GDM1 (cell line): ENCODE measurements at places on chromosomes 11 and 22.

- no peak for DNase-seq
Observed at GRCh38 chr11:8756201-8756600, 73.6 kb downstream of the RPL27A start.

DNA sequence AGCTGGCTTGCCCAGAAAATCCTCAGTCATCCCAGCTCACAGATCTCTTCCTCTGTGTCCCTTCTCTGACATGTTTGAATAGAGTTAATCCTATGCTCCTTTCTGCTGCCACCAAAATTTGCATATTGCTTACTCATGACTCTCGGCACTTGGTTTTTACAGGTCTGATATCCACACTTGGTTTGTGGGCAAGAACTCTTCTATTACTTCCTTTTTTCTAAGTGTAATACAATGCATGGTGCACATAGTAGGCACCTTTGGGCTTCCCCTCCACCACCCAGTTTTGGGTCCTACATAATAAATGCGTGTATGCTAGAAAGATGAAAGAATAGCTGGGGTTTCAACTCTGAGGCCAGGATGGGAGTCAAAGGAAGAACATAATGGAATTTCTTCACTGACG lies 69.7 kb upstream of the GRK3 start:
- peak; percentile 18 for DNase-seq

DNA sequence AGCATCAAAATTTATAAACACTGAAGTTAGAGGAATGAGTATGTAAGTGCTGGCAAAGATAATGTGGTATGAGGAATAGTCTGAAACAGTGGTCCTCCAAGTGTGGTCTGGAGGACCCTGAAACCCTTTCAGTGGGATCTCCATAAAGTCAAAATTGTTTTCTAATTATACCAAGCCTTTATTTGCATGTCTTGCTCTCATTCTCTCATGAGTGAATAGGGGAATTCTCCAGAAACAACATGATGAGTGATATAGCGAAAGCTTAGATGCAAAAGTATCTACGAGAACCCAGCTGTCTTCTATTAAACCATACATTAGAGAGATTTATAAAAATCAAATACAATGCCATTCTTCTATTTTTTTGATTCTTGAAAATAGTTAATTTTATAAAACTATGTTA lies 145.0 kb upstream of the RAG2 start:
- no peak for DNase-seq

DNA sequence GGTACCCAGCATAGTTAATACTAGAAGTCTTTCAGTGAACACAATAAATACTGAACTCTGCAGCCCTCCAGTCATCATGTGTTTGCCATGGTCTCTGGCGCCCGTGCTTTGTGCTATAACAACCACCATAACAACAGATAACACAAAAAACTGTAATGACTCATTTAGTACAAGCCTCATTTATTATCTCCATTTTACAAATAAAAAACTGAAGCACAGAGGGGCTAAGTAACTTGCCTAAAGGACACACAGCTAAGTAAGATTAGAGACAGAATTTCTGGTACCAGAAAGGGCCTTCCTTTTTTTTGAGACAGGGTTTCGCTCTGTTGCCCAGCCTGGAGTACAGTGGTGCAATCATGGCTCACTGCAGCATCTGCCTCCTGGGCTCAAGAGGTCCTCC lies 19.5 kb downstream of the RBFOX2 start:
- no peak for DNase-seq

DNA sequence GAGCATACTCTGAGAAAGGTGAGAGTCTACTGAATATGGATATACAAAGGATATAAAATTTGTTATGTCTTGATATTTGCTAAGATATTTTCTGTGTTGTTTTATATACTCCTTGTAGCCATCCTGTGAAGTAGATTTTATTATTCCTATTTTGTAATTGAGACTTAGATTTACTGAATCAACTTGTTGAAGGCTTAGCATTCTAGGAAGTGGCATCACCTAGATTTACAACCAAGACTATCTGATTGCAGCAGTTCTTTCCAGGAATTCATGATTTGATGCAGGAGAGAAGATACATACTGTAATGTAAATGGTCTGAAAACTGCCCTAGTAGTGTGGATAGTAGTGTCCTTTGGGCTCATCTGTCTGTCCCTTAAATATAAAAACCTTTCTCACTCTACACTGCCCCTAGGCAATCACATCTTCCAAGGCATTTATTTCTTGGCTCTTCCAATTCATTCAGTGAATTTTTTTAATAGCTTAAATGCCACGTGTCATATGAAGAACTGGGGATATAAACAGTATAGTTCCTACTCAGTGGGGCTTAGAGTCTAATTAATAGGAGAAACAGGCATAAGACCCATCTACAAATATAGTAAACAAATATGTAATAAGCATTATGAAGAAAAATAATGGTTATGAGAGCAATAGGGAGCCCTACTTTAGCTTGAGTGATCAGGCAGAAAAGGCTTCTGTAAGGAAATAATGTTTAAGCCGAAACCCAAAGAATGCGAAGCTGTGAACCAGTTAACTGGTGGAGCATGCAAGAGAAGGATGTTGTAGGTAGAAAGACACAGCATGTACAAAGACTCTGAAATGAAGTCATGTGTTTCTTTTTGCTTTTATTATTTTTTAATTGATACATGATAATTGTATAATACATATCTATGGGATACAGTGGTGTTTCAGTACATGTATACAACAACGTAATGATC lies 13.6 kb downstream of the IPO7 start:
- no peak for DNase-seq

GRCh38 chr11:514606-515005 lies 7.6 kb upstream of the RNH1 start:
- no peak for DNase-seq

GRCh38 chr11:46367244-46367915 lies 14.1 kb upstream of the MDK start:
- DNase-seq = peak; percentile 21

DNA sequence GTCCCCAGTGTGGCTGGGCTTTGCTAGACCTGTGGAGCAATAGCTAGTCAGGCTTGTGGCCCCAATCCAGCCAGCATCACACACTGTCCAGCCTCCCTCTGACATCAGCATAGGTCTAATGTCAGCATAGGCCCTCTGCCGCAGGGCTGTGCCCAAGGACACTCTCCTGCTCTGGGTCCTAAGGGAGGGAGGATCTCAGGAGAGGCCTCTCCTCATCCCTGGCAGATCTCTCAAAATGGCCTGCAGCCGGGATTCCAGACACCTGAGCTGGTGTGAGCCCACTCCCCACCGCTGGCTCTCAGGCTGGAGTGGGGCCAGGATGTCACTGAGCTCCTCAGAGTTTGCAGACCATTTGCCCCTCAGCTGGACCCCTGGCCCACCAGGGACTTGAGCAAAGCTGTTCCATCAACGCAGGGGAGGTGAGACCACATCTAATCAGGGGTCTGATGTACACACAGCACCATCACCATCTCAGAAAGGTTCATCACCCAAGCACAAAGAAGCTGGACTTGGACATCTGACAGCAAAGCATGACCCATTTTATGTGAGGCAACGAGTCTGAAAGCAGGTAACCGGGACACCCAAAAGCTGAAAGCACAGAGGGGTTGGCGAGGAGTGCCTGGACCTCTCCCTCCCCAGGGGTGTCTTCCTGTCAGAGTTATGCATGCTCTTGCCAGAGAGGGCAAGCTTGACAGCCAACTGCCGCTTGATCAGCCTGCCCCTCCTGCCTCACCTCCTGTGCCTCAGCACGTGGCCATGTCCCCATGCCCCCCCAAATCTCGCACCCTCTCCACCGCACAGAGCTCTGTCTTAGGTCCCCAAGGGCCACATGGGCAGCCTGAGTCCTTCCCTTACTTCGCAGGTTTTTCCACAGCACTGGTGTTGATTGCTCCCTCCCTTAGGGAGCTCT lies 69.7 kb upstream of the SEPTIN5 start:
- no peak for DNase-seq

DNA sequence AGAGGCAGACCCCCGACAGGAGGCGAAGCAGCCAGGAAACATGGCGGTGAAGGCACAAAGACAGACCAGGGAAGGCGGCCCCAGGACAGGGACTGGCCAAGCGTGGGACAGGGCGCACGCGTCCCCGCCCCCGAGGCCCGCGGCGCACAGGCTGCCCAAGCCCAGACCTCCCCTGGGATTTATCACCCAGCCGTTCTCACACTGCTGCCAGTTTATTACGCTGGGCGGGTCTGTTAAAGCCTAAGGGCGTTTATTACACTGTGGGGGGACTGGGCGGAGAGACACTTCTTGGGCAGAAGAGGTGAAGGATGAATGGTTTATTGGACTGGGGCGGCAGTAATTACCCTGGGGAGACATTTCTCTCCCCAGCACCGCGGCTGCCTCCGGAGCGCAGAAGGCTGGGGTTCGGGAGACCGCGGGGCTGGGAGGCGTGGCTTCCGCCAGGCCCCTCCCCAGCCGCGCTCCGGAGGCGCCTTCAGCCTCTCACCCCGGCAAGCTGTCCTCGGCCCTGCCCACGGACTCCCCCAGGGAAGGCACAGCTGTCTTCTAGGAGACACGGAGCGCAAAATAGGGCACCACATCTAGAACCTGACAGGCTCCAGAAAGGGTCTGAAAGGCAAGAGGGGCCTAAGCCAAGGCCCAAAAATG lies 47.1 kb downstream of the SLC22A12 start:
- DNase-seq = no peak

DNA sequence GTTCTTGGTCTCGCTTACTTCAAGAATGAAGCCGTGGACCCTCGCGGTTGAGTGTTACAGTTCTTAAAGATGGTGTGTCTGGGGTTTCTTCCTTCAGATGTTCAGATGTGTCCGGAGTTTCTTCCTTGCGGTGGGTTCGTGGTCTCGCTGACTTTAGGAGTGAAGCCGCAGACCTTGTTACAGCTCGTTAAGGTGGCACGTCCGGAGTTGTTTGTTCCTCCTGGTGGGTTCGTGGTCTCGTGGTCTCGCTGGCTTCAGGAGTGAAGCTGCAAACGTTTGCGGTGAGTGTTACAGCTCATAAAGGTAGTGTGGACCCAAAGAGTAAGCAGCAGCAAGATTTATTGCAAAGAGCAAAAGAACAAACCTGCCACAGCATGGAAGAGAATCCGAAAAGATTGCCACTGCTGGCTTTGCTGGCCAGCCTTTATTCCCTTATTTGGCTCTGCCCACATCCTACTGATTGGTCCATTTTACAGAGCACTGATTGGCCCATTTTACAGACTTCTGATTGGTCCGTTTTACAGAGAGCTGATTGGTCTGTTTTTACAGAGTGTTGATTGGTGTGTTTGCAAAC lies 27.1 kb upstream of the NXPE2 start:
- DNase-seq = no peak

GRCh38 chr22:29470159-29470855 lies 9.7 kb upstream of the NEFH start:
- DNase-seq = no peak

- no peak for DNase-seq
Observed at GRCh38 chr22:25702040-25702439, 39.9 kb upstream of the MYO18B start.
